Brain microvascular endothelial cell (primary cell): ENCODE measurements at places on chromosomes 12 and 14.

DNA sequence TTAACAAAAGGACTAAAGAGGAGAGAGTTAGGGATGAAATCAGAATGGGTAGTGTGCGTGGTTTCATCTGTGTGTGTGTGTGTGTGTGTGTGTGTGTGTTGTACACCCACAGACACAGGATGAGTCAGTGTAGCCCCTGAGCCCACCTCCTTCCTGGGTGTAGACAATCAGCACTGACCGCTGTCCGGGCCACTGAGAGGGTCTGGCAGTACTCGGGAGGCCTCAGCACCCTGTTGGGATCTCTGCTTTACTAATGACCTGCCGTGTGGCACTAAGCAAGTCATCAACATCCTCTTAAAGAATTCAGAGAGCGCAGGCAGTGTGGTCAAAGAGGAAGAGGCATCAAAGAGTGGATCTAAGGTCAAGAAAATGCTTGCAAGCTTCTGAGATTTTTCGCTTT lies 112.6 kb downstream of the PRMT8 start:
- DNase-seq: no peak

DNA sequence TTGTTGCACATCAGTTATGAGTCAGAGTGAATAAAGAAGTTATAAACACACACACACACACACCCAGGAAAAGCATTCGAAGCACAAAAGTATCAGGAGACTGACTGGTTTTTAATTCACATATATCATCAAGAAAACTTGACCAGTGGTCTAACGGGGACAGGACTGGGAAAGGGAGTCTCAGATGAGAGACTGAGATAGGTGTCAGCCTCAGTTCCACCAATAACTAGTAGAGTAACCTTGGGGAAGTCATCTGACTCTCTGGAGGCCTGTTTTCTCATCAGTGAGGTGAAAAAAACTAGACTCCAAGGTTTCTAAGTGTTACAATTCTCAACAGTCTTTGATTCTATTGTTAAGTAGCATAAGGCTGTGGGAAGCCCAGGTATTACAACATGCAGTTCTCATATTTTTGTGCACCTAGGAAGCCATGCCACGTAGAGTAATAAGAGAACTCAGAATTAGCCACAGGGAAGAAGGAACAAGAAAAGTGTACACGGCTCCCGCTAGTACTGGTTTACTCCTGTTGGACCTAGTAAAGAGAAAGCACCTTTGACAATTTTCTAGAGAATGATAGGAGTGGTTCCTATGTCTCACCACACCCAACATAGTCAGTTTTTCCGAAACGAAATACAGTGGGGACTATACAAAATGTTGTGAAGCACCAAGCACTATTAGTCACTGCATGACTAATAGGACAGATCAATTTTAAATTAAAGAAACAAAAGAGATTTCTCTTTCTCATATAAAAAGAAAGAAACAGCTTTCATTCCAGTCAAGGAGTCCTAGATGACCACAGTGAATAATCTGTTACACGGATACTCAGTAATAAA lies 5.0 kb downstream of the PPTC7 start:
- DNase-seq: peak; percentile 61

GRCh38 chr12:125206711-125207110 lies 141.5 kb downstream of the AACS start:
- no peak for DNase-seq

- no peak for DNase-seq
Observed at GRCh38 chr12:108401964-108402363, 62.9 kb upstream of the CMKLR1 start.

GRCh38 chr12:121085506-121086353 lies 46.7 kb upstream of the OASL start:
- no peak for DNase-seq
